ENCODE measurements at places on chromosomes 1 and 21.

DNA sequence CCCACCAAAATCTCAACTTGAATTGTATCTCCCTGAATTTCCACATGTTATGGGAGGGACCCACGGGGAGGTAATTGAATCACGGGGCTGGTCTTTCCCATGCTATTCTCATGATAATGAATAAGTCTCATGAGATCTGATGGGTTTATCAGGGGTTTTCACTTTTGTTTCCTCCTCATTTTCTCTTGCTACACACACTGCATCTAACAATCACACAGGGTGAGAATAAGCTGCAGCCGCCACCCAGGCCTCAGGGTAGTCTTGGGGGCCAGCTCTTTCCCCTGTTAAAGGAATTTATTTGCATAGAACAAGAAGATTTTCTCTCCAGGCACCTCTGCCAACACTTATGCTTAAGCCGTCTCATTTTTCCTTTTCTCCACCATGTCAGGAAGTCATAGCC lies 26.0 kb upstream of the GBP6 start:
- DNase-seq = no peak

DNA sequence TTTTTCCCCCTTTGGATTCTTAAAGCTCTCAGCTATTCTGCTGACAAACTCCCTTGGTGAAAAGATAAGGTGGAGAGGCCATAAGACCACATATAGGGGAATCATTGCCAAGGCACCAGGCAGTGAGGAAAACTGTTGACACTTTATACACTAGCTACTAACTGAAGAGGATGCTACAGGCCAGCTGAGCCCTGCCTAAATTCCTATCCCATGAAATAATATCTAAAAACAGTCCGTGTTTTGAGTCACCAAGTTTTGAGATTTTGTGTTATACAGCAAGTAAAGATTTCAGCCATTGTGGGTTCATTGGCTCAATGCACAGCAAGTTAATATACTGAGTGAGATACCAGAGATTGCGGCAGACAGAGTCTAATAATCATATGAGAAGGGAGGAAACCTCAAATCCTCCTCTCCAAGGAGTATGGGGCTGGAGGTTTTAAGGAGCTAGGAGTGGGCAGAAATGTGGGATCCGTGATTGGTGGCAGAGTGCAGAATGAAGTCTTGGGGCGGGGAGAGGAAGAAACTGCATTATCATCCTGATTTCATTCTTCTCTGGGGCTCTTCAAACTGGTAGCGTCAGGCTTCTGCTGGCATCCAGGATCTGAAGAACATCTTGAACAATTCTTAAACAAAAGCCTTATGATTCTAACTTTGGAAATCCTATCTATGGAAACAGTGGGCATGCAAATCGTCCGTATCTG lies 9.2 kb downstream of the CLDN8 start:
- DNase-seq = no peak

GRCh38 chr21:38392661-38393060 lies 105.6 kb downstream of the ERG start:
- DNase-seq = no peak

GRCh38 chr1:156765666-156766065 lies 1.7 kb upstream of the PRCC start:
- DNase-seq = no peak

GRCh38 chr1:72037745-72038343 lies 244.5 kb downstream of the NEGR1 start:
- DNase-seq = peak; percentile 1

GRCh38 chr1:162649583-162649982 lies 17.3 kb downstream of the DDR2 start:
- DNase-seq = no peak

DNA sequence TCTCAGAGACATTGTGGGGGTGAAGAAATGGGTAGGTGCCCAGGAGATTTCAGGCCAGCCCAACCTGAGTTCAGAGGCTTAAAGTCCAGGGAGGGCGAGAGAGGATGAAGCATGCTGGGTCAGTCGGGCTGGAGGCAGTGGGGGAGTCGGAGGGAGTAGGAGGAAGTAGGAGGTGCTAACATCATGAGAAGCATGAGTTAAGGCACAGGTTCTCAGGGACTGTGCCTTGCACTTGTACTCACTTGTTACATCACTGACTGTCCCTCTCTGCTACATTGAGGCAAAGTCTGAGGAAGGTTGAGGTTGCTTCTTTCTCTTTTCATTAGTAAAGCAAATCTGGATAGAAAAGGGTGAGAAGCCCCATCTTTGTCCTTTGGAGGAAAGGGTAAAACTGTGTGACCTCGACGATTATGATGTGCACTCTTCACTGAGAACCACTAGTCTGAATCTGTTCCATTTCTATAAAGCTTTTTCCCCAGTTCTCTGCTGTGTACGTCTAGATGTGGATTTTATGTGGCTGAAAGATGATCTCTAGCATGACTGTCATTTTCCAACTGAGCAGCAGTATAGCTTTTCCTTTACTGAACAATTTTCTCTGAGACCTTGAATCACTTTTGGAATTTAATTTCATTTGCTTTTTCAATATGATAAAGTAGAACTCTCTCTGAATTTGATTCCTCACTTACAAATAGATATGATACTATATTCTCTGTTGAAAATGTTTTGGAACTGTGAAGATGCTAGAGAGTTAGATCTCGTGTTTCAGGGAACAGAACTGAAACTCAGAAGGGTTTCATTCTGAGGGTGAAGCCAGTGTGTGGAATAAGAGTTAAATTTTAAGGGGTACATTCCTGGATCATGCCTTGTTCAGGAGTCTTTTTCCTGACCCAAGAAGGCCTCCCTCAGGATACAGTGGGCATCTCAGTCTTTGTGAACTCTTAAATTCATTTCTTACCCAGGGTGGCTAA lies 94.6 kb downstream of the FGGY start:
- DNase-seq = no peak

DNA sequence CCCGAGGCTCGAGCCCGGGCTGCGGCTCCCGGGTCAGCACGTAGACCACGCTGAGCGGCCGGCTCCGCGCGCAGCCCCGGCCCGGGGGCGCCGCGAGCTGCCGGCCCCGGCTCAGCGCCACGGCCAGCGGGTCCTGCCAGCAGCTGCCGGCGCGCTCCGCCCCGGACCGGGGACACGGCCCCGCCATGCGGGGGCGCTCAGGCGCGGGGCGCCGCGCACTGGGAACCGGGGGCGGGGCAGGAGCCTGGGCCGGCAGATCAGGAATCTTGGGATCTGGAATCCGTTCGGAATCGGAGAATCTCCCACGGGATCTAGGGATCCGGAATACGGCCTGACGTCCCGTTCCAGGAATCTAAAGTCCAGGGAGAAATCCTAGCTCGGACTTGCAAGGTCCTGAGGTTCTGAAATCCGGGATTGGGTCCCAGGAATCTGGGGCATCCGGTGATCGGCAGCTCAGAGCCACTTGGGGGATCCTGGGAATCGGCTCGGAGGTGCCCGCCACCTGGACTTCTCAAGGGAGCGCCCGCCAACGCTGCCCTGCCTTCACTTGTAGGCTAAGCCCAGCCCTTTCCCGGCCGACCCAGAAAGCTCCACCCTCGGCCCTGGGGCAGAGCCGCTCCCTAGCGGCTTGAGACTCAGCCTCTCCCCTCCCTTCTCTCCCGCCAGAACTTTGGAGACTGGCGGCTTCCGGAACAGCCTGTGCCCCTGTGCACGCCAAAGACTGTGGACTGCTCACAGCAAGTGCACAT lies at the start of gene MAP3K6:
MAP3K6 (minus strand) TSS at position 551 of the 749 bp plus-strand sequence; CDS start at position 187, 364 bp downstream.
- no peak for DNase-seq

- DNase-seq = no peak
Measured at GRCh38 chr1:62046927-62047326, 147.7 kb upstream of the L1TD1 start.

GRCh38 chr1:30704765-30705509 lies 18.4 kb downstream of the MATN1 start:
- no peak for DNase-seq

DNA sequence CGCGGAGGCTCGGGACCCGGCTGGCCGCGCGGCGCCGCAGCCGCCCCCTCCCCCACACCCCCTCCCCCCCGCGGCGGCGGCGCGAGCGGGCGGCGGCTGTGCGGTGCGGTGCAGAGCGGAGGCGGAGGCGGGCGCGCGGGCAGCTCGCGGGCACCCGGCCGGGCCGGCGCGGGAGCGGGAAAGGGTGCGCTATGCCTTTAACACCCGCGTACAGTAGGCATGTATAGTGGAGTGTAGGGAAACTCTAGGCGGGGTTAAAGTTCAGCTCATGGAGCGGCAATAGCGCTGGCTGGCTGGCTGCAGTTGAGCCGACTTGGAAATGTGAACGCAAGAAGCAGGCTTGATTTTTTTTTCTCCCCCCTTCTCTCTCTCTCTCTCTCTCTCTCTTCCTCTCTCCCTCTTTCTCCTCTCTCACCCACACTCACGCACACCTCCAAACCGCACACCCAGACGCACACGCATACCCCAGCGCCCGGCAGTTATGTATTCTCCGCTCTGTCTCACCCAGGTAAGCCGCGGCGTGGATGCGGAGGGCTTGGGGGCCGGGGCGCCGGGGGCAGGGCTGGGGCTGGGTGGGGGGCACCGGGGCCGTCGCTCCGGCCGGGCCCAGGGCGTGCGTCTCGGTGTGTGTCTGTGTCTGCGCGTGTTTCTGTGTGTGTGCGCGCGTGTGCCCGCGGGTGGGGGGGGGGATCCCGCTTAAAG lies at the start of gene NFIA:
NFIA (plus strand) TSS at position 251 of the 702 bp plus-strand sequence.
- DNase-seq = no peak

DNA sequence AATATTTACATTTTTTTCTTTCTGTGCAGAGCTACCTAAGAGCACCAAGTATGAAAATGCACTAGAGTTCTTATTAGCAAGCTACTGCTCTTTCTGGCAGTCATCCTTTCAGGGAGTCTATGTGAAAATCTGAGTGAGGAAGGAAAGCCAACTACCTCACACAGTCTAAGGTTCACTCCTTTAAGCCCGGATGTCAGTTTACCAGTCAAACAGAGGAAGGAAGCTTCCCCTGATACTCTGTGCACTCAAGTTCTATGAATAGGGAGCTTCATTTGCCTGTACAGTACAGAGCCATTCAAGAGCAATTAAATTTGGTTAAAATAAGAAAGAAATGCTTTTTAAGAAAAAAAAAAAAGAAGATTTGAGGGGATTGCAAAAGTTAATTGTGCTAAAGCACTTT lies 6.9 kb downstream of the COL11A1 start:
- DNase-seq = no peak

DNA sequence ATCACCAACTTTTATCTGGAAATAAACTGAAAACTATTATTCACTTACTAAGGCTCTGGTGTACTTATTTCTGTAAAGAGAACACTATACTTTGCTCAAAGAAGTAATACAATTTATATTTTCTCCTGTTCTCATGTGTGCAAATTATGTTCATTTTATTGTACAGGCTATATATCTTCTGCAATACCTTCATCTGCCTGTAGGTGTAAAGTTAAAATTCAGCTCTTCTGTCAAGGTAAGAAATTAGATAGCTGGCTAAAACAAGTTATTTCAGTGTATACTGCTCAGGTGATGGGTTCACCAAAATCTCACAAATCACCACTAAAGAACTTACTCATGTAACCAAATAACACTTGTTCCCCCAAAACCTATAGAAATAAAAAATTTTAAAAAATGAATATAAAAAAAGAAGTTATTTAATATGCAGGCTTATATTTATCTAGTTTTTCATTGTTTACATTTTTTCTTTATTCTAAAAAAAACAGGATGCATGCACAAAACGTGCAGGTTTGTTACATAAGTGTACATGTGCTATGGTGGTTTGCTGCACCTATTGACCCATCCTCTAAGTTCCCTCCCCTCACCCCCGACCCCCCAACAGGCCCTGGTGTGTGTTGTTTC lies 81.5 kb downstream of the PTGER3 start:
- no peak for DNase-seq

- no peak for DNase-seq
Measured at GRCh38 chr1:231557411-231557810, 28.9 kb downstream of the TSNAX start.

GRCh38 chr1:178039891-178040290 lies 54.0 kb upstream of the RASAL2 start:
- DNase-seq = no peak

DNA sequence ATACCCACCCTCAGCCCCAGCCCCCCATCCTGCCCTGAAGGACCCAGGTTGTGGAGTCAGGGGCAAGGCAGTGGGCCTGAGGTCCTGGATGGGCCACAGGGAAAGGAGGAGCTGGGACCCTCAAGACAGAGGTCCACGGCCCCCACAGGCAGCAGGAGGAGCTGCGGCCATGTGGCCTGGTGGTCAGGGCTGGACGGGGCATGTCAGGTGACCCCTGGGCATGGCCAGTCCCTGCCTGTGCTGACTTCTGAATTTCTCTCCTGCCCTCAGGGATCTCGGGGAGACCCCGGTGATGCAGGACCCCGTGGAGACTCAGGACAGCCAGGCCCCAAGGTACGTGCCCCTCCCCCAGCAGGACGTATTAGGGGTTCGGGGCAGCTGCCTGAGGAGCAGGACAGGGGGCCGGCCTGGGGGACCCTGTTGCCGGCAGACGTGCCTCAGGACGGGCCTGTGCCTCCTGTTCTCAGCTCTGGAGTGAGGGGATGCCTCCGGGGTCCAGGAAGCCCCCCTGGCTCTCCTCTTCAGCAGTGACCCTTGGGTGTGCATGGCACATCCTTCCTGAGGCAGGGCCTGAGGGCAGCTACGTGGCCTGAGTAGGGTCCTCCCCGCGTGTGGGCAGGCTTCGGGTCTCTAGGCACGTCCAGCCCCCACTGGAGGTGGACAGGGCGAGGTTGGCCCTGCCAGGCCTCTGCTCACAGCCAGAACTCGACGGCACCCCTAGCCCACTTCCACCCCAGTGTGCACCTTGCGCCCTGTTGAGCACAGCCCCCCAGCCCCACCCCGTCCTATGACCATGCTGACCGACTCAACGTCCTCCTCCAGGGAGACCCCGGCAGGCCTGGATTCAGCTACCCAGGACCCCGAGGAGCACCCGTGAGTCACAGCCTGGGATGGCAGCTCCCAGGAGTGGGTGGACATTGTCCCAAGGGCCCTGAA lies 23.6 kb downstream of the COL6A2 start:
- no peak for DNase-seq

- no peak for DNase-seq
Measured at GRCh38 chr1:205600085-205600484, 31.7 kb downstream of the ELK4 start.

DNA sequence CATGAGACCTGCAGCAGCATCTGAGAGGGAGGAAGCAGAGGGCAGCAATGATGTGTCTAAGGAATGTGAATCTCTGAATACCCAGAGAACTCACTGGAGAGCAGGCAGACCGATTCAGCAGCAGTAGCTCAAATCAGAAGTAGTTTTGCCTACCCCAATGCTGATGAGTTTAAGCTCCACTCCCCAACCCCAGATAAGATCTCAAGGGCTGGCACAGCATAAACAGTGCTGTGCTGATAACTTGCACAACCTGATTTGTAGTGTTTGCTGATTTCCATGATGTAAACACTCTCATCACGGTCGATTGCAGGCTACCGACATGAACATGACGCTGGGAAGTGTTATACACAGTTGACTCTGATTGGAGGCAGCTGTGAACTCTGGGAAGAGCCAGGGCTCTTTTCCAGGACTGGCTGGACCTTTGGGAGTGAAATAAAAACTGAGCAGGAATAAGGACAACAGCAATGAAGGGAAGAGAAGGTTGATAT lies 11.2 kb upstream of the HMGCS2 start:
- DNase-seq = no peak

- DNase-seq = no peak
Measured at GRCh38 chr1:150056407-150056806, 11.2 kb upstream of the VPS45 start.

DNA sequence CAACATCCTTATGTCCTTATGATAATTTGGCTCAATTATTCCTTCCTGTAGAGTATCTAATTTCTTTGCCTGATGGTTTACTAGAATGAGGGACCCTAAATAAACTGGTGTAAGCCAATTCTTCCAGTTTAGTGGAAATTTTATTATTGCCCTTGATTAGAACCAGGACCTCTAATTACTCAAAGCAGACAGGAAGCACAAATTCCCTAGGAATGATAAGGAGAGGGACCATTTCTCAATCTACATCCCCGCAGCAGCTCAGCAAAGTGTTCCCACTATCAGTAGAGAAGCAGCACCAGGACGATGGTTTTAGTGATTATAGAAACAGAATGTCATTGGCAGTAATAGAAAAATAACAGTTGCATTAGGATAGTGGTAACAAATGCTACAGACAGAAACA lies 97.1 kb downstream of the PLPPR4 start:
- DNase-seq = no peak
